Activated naive CD4-positive, alpha-beta T cell (primary cell): ENCODE measurements at places on chromosomes 16 and 17.
A peak's percentile ranks its signal among the peaks of the same experiment; 100 is the strongest.

DNA sequence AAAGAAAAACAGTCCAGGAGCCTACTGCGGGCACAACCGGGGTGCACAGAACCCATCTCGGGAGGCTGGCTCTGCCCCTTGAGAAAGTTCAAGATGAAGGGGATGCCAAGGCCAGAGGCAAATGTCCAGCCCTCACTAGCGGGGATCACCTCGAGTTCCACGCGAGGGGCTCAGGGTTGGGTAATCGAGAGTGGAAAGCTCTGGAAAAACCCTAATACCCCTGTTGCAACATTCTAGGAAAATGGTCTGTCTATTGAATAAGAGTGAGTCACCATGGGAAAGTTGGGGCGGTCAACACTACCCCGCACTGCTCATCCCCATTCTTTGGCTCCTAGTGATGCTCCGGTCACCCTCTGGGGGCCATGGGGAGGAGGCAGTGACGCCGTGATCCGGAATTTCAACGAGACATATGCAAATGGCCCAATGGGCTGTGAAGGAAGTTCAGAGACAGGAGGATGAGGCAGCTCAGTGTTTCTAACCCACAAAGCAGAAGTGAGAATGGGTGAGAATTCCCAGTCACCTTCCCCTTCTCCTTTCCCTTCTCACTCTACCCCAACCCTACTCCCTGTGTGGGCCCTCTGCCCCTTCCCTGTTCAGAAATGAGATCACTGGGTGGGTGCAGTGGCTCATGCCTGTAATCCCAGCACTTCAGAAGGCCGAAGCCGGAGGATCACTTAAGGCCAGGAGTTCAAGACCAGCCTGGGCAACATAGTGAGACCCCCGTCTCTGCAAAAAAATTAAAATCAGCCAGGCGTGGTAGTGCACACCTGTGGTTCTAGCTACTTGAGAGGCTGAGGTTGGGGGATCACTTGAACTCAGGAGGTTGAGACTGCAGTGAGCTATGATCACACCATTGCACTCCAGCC, 22.4 kb downstream of the SOCS3 start:
- no peak for DNase-seq

GRCh38 chr17:57502811-57503241, 242.3 kb downstream of the CCDC182 start:
- DNase-seq = no peak

GRCh38 chr16:74740795-74741304, 33.8 kb downstream of the FA2H start:
- DNase-seq = no peak

- DNase-seq = no peak
These were observed 211.2 kb downstream of the RPTOR start for GRCh38 chr17:80755650-80756405.

- no peak for DNase-seq
These were observed 126.2 kb downstream of the MRM1 start for GRCh38 chr17:36727577-36727976.

GRCh38 chr17:76193591-76193990, 46.7 kb downstream of the RNF157 start:
- no peak for DNase-seq

DNA sequence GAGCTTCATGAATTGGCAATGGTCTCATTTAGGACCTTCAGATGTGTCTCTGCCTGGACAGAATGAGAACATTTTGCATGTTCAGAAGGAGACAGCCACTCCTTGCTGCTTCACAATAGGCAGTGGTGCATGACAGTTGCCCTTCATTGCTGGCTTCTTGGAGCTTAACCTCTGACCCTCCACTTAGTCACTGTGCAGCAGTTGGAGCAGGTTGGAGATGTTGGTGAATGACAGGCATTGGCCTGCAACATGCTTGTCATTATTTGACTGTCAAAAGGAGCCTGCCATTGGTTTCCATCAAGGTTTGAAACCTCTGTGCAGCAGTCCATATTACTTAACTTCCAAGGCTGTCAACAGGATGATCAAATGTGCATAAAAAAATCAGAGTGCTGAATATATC, 22.7 kb downstream of the FTO start:
- DNase-seq = no peak

GRCh38 chr16:88936556-88937205, 40.3 kb downstream of the CBFA2T3 start:
- DNase-seq = no peak

DNA sequence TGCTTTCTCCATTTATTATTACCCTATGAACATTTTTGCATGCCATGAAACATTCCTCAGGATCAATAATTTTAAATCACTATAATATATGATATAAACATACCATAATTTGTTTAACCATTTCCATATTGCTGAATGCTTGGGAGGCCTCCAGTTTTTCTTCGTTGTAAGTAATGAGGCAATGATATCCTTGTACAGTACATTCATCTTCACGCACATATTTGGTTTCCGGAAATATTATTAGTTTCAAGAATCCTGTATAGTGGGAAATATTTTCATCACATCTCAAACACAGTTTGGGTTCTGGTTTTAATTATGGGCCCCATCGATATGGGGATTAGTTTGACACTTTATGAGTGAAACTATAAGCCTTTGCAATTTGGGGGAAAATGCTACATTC, 135.4 kb downstream of the HS3ST3B1 start:
- DNase-seq = no peak

DNA sequence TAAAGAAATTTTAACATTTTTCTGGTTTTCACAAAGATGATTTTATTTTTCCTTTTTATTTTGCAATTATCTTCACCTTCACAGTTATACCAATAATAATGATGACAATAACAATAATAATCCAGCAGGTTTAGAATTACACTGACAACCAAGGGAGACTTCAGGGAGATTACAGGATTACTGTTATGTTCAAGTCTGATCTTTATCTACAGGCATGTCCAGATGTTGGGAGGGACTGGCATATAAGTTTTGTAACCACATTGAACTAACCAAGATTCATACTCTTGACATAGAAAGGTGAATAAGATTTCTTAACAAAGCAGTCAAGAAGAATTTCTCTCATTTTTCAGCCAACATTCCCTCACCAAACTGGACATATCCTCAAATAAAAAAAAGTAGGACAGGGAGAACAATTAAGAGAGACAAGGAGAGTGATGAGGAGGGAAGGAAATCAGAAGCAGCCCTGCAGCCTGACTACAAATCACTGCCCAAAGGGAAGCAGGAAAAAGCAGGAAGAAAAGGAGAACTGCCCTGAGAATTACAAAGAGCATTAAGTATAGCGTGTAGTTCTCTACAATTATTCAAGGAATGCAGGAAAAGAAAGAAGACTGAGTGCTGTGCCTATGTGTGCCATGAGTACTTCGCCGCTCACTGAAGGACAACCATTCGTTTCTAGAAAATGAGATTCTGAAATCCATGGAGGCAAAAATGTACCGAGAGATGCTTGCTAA, 155.7 kb upstream of the C17orf78 start:
- no peak for DNase-seq

DNA sequence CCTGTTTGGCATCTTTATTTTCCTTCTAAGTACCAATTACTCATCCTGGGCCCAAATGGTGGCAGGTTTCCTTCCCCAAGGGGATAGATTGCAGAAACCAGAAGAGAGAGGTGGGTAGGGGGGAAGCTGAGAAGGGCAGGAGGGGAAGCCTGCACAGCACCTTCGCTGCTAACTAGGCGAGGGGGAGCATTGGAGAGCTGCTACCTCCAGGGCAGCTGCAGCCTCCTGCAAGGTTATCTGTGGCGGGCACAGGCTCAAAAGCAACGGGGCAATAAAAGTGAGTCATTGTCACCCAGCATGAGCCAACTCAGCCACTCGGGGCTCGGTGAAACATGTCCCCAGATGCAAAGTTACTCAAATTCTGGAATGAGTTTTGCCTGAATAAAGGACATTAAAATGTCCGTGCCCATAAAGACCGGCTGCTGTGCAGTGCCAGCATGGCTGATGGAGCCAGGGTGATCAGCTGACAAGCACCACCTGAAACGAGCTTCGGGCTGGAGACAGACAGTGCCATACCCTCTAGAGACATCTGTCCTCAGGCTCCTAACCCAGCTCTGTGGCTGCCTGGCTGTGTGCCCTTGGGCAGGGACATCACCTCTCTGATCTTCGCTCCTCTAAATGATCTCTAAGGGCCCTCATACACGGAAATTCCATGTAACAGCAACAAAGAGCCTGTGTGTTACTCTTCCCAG, 68.1 kb upstream of the GRIN2A start:
- DNase-seq = no peak

DNA sequence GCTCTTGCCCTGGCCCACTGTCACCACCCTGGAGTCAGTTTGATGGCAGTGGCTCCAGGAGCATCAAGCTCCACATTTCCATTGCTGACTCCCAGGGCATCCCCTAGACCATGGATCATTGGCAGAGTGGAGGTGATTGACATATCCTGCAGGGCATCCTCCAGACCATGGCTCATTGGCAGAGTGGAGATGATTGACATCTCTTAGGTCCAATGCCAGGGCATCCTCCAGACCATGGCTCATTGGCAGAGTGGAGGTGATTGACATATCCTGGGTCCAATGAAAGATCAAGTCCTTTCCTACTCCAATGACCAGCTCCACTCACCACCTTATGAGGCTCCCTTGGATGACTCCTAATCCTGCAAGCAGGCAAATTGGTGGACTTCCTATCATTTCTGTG, 174.3 kb upstream of the NLRP1 start:
- no peak for DNase-seq

GRCh38 chr16:89325861-89326471, 108.5 kb downstream of the ZNF778 start:
- no peak for DNase-seq

DNA sequence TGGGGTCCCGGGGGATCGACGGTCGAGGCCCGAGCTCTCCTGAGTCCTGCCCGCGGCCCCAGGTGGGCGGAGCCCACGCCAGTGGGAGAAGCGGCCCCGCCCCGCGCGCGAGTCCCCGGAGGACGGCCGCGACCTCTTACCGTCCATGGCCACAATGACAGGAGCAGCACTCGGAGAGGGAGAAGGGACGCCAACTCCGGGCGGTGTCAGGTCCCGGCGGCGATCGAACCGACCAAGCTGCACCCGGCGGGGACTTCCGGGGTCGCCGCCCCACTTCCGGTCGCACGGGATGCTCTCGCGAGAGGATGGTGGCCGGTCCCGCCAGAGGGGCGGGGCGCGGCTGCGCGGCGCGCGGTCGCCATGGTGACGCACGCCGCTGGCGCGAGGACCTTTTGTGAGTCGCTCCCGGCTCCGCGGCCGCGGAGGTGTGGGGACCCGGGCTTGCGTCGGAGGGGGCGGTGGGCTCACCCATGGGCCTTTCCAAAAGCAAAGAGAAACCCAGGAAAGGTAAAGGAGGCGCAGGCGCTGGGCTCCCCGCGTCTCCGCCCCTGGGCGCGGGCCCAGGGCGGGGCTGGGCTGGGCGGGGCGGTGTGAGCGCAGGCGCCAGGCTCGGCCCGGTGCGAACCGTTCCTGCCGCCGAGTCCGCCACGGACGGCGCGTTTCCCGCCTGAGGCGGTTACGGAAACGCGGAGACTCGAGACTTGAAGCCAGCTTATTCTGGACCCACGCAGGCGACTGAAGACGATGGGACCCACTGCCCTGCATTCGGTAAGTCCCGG, at the start of the genes CHMP1A and SPATA33:
CHMP1A (minus strand) TSS at position 267 of the 779 bp plus-strand sequence; CDS start at position 147, 120 bp downstream.
SPATA33 (plus strand) TSS at position 395 of the 779 bp plus-strand sequence; CDS start at position 471, 76 bp downstream.
- DNase-seq = peak; percentile 92

GRCh38 chr17:31645351-31645750, 213.7 kb downstream of the COPRS start:
- DNase-seq = no peak

- DNase-seq = no peak
These were observed 18.9 kb downstream of the KSR1 start for GRCh38 chr17:27475070-27475673.

GRCh38 chr17:63356337-63356757, 89.8 kb downstream of the CYB561 start:
- DNase-seq = no peak

DNA sequence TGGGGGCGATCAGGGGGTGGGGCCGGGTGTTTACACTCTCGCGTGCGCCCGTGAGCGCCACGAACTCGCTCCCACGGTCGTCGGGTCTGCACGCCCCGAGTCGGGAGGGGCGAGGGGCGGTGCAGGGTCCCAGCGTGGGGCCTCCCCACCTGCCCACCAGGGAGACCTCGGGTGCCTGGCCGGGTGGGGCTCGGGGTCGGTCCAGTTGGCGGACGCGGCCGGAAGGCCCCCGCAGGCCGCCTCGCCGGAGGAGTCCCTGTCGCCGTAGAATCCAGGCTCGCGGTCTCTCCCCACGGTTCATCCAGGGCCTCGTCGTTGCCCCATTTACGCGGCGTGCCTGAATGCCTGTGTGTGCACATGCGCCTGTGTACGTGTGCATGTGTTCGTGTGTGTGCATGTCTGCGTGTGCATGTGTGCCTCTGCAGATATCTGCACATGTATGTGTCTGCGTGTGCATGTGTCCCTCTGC, 510 bp upstream of the RAB40B start:
- DNase-seq = no peak

GRCh38 chr17:78621720-78622490, 44.7 kb upstream of the DNAH17 start:
- DNase-seq = no peak

- no peak for DNase-seq
These were observed 9.6 kb downstream of the DCTN5 start for GRCh38 chr16:23650674-23651416.

- DNase-seq = no peak
These were observed 449.8 kb downstream of the SHISA9 start for GRCh38 chr16:13351181-13351580.

DNA sequence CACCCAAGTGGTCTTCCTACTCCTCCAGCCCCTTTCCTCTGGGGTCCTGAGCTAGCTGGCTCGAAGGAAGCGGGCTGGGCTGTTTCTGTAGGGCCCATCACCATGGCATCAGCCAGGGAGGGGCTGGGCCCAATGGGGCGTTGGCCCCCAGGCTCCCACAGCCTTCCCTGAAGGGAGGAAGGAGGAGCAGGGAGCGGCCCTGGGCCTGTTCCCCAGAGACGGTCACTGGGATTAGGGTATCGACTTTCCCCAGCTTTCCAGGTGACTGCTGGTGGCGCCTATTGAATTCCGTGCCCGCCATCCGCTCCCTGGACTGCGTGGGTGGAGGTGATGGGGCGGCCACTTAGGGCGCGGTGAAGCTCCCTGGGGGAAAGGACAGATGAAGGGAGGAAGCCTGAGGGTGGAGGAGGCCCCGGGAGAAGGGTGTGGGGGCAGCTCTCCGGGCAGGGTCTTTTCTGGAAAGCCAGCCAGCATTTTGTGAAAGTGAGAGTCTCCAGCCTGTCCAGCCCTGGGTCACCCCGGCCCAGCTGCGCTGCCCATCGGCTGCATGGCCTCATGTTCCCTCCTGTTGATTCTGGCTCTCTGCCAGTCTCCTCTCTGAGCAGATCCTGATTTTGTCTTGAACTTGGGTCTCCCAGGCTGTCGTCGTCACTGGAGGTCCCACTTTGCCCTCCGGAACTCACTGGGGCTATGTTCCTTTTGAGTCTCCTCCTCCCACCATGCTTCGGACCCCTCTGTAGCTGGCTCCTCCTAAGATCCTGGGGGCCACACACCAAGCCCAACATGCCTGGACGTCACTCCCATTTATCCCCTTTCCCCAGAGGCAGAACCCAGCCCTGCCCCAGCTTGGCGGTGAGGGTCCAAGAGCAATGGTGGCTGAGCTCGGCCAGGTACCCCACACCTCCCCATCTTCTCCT, 9.8 kb downstream of the NHERF1 start:
- DNase-seq = no peak

- no peak for DNase-seq
These were observed 4.6 kb upstream of the C17orf99 start for GRCh38 chr17:78141437-78142118.
